CD4-positive, alpha-beta T cell treated with Interleukin-1 beta for 1 hour (primary cell): ENCODE measurements at places on chromosomes 7 and 10.
A peak's percentile ranks its signal among the peaks of the same experiment; 100 is the strongest.

DNA sequence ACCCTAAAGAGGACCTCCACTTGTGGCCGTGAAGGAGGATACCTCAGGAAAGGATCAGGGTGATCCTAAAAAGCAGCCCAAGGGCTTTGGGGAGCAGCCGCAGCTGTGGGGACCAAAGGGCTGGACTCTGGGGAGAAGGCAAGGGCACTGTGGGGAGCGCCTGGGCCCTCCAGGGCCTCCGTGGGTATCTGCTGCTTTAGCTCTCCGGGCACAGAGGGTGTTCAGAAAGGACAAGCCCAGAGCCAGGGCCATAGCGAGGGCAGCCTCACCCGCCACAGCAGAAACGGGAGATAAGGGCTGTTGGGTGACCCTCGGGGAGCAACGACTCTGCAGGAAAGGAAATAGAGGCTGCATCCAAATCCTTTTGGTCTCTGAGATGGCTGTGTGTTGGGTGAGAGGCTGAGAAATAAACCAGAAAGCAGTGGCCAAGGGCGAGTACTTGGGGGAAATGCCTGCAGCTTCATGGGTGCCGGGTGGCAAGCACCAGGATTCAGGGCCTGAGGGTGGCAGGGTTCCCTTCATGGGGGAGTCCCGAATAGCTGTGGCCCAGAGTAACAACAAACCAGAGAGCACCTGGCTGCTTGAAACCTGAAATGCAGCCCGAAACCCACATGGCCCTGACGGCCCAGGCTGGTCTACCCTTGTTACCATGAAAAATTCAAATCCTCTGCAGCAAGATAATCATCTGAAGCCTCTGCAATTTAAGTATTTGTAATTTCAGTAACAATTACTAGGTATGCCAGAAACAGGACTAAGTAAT is 95.2 kb downstream of the VIPR2 start:
- DNase-seq: no peak

GRCh38 chr7:129530795-129531391 is 28.6 kb downstream of the SMKR1 start:
- no peak for DNase-seq

- DNase-seq: no peak
These were observed 8.3 kb upstream of the MET start for GRCh38 chr7:116663744-116664143.

GRCh38 chr7:22205631-22206030 is 151.3 kb downstream of the RAPGEF5 start:
- no peak for DNase-seq

DNA sequence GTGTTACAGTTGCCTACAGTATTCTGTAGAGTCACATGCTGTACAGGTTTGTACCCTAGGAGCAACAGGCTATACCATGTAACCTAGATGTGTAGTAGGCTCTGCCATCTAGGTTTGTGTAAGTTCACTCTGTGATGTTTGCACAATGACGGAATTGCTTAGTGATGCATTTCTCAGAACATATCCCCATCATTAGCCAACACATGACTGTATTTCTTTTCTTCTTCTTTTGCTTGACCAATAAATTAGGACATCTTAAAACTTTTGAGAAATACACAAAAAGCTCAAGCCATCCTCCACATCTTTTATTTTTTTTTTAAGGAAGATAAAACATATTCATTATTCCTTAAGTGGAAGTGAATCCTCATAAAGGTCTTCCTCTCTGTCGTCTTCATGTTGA is 5.4 kb upstream of the PFKFB3 start:
- DNase-seq: no peak

DNA sequence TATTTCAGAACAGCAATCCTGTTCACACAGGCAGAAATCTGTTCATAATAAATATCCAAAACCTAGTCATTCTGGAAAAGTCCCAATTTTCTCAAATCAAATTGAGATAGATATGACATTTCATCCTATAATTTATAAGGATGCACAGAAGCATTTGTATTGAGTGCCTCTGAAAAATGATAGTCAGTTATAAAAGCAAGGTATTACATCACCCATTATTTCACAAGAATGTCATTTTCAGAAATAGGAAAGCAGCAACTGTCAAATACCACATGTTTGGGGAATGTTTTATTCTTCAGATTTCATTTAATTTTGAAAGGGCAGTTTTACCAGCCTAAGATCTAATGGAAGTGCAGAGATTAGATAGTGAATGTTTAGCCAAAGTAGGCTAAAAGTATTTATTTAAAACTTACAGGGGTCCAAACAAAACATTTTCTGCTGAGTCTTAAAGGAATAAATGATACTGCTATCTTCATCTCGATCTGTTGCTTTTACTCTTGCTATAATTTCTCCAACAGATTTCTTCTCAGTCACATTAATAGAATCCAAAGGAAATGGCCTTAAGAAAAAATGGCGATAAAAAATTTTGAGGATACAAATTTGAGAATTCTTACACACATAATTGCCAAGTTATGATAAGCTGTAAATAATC is 185.8 kb downstream of the HGF start:
- DNase-seq: no peak

DNA sequence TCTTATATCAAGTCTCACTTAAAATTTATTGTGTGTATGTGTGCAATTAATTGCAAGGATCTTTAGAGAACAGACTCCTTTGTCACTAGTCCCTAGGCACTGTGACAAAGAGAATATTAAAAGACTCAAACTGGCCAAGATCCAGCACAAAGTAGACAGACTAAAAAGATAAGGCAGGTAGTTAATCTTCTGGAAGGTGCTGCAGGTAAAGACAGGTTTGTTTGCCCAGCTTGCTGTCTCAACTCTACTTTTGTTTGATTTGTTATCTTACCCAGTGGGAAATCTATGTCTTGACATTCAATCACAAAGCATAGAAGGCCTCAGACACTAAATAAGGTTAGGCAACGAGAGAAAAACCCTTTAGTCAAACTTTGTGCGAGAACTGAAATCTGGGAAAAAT is 807.9 kb upstream of the LRRN3 start:
- no peak for DNase-seq

DNA sequence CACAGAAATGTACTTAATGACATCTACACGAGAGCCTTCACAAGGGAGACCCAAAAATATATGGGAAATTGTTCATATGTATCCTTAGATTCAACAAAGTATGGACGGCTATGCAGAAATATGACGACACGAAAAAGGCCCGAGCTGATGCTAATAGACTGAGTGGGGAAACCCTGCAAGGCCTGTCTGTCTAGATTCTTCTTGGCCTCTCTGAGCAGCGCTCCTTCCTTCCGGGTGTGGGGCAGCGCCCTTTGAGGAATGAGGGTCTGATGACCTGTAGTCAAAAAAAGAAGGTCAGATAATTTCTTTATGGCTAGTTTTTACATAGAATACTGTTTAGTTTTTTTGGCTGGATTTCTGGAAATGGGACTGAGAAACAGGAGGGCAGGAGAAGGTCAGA is 192.8 kb upstream of the AKR1E2 start:
- DNase-seq: no peak

- DNase-seq: no peak
These were observed 56.0 kb downstream of the CCDC7 start for GRCh38 chr10:32501906-32502305.

DNA sequence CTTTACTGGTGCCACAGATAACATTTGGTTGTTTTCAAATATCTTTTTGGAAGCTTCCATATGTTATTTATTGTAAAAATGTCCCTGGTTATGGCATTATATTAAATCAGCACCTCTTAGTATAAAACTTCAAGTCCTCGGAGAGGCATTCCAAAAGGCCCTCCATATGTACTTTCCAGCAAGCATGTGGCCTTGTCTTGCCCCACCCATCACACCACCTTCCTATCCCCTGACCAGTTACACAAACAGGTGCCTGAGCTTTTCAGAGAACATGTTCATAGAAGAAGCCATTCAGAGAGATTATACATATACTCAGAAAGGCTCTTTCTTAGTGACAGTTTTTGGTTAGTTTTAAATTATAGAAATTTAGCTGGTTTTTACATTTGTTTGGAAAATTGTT is 92.4 kb upstream of the PRKG1 start:
- no peak for DNase-seq

- DNase-seq: no peak
These were observed 6.9 kb downstream of the CELF2 start for GRCh38 chr10:11024596-11024995.

- DNase-seq: no peak
These were observed 28.1 kb downstream of the SLIT1 start for GRCh38 chr10:97157578-97158095.

GRCh38 chr10:100647928-100648327 is 97.5 kb upstream of the PAX2 start:
- DNase-seq: no peak

GRCh38 chr7:121385056-121385799 is 10.9 kb downstream of the FAM3C start:
- no peak for DNase-seq

GRCh38 chr10:79027147-79028055 is 41.4 kb upstream of the ZMIZ1 start:
- DNase-seq: peak; percentile 60

DNA sequence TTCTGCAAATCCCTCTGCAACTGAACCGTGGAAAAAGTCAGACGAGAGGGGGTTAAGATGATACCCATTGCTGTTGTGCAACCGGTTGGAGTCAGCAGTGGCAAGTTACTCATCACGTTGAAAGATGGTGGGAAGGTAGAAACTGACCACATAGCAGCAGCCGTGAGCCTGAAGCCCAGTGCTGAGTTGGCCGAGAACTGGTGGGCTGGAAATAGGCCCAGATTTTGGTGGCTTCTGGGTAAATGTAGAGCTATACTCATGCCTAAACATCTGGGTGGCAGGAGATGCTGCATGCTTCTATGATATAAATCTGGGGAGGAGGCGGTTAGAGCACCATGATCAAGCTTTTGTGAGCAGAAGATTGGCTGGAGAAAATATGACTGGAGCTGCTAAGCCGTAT is 78.6 kb downstream of the ARL5B start:
- DNase-seq: no peak

DNA sequence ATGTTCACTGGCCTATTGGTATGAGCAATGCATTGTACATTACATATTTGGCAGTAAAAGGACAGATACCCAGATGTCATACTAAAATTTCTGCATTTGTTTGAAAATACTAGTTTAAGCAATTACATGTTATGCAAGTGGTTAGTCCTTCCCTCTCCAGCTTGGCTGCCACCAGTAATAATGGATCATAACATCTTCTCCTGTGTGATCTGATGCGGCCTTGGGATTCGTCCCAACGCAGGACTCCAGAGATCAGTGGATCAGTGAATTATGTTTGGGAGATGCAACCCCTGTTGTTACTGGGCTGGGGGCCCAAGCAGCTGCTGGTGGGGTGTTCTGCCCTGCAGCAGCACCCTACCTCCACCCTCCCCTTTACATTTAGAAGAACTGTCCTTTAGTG is 11.2 kb upstream of the PDK4 start:
- no peak for DNase-seq

DNA sequence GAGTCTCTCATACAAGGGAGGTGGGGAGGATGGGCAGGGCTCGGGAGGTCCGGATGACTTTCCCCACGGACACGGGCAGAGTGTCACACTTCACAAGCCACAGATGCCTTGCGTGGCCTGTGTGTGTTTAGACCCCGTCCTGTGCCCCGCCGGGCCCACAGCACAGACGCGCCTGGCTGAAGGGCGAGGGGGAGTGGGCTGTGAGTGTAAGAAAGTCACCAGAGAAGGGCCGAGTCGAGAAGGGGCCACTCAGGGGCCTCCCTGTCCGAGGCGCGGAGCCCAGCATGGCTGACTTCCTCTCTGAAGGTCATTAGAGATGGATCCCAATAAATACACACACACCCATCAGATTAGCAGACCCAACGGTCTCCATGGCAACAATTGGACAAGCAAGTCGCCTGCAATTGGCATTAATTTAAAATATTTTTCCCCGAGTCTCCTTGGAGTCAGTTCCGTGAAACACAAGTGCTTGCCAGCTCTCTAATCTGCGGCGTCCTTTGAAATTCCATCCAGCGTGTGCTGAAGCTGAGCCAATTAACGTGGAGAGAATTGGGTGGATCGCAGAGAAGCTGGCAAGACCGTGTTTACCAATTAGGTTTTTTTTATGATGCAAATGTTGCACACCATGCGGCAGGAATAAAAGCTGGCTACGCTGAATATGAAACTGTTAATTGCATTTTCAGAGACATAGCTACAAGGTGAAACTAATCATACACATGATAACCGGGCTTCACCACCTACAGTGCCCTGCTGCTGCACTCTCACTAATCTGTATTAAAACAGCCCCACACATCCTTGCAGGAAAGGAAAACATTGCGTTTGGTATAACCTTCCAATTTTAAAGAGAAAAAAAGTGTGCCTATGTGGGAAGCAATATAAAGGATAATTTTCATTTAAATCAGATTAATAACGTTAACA is 571.2 kb downstream of the PTPRN2 start:
- DNase-seq: no peak

DNA sequence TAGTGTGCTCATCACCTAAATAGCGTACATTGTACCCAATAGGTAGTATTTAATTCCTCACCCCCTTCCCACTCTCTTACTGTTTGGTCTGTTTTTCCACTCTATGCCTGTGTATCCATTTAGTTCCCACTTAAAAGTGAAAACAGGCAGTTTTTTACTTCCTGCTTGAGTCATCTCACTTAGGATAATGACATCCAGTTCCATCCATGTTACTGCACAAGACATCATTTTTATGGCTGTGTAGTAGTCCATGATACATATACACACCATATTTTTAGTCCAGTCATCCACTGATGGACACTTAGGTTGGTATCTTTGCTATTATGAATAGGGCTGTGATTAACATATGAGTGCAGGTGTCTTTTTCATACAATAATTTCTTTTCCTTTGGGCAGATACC is 10.1 kb downstream of the STK17A start:
- DNase-seq: no peak

- no peak for DNase-seq
These were observed 56.2 kb upstream of the ZMIZ1 start for GRCh38 chr10:79012567-79012966.

DNA sequence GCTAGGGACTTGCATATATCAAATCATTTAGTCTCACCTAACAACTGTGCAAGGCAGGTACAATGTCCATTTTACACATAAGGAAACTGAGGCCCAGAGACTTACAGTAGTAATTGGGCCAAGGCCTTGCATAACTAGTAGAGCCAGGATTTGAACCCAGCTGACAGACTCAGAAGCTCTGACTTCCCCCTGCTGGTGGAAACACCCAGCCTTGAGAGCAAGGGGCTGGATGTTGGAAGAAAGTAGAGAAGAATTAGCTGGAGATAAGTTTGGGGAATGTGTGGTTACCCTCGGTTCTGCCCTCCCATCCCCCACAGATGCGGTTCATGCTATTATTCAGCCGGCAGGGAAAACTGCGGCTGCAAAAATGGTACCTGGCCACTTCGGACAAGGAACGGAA is 2.0 kb downstream of the AP1S1 start:
- DNase-seq: no peak

GRCh38 chr7:46685051-46685450 is 764.0 kb upstream of the IGFBP3 start:
- no peak for DNase-seq

GRCh38 chr10:28721318-28721951 is 44.1 kb downstream of the BAMBI start:
- no peak for DNase-seq
